Activated CD4-positive, alpha-beta T cell treated with anti-CD3 and anti-CD28 coated beads for 24 hours (primary cell): ENCODE measurements at places on chromosomes 11 and 22.

DNA sequence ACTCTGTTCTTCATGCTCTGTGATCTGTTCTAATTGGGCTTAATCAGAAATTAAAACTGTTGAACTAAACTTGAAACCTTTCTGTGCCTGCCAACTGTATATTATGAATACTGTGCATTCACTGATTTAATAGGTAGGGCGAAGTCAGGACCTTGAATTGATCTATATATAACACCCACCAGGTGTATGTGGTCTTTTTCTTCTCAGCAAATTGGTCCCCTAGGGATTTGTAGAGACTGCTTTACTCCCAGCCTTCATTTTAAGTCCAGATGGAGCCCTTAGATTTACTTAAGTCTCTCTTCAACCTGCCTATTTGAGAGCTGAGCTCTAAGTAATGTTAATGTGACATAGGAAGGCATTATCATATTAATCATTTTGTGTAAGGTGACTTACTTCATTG, 257.5 kb downstream of the TMEM135 start:
- DNase-seq = no peak

- no peak for DNase-seq
Observed at GRCh38 chr11:132095230-132096131, 725.1 kb downstream of the NTM start.

DNA sequence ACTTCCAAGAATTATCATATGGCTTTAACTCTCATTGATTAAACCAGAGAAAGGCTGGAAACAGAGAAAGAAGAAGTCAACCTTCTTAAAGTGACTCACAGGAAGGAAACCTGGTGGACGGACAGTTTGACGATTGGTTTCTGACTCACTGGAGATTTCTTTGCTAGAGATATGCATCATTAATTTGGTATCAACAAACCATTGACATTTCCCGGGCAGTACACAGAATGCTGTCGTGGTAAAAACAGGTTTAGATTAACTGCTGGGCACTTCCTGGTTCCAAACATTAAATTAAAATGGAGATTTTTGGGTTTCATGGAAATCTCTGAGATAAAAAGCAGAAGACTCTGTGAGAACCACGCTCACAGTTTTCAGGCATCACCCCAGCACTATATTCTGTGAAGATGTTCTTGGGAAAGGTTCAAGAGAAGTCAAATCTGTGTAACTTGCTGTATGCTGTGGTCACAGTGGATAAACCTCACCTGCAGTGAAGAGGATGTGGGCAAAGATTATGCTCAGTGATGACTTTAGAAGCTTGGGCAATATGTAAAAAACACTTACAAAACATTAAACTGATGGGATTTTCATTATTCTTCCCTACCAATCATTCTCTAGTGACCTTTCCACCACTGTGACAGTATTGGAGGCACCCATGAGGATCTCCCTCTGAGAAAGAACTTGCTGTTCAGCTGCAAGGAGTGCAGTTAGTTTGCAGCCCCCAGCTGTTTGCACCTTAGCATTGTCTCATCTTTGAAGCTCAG, 61.1 kb upstream of the CD44 start:
- DNase-seq = no peak

DNA sequence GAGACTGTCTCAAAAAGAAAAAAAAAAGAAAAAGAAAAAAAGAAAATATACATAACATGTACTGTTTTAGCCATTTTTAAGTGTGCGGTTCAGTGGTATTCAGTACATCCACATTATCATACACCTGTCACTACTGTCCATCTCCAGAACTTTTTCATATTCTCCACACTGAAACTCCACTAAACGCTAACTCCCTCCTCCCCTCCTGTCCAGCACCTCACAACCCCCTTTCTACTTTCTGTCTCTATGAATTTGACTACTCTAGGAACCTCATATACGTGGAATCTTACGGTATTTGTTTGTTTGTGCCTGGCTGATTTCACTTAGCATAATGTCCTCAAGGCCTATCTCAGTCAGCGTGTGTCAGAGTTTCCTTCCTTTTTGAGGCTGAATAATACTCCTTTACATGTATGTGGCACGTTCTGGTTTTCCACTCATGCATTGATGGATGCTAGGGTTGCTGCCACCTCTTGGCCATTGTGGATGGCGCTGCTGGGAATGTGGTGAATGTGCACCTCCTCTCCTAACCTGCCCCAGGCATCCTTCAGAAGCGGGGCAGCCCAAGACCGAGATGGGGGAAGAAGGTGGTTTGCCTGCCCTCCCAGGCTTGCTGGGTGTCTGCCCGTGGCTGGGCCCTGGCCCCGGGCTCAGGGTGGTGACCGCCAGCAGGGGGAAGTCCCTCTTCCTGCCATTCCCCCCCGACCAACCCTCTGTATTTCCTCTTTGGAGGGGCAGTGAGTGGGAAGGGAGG, 60.5 kb downstream of the BCR start:
- DNase-seq = peak; percentile 21

- DNase-seq = no peak
Observed at GRCh38 chr22:41560095-41560471, 727 bp upstream of the CSDC2 start.

GRCh38 chr22:21642584-21643448, 714 bp downstream of the SDF2L1 start:
- peak; percentile 47 for DNase-seq

DNA sequence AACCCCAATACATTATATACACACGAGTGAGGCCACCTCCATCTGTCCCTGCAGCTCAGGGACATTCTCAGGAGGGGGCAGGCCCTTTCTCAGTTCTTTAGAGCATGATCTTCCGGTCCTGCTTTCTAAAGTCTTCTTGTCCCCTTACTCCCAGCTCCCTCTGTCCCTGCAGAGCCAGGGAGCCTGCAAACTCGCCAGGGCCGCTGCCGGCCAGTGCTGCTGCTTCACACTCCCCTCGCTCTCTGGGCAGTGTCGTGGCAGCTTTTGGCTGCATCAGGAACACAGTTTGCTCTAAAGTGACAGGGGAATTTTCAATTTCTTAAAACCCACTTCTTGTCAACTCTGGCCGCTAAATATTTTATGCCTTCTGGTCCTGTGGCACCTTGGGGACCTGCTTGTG, 130.1 kb upstream of the NARS2 start:
- DNase-seq = no peak

DNA sequence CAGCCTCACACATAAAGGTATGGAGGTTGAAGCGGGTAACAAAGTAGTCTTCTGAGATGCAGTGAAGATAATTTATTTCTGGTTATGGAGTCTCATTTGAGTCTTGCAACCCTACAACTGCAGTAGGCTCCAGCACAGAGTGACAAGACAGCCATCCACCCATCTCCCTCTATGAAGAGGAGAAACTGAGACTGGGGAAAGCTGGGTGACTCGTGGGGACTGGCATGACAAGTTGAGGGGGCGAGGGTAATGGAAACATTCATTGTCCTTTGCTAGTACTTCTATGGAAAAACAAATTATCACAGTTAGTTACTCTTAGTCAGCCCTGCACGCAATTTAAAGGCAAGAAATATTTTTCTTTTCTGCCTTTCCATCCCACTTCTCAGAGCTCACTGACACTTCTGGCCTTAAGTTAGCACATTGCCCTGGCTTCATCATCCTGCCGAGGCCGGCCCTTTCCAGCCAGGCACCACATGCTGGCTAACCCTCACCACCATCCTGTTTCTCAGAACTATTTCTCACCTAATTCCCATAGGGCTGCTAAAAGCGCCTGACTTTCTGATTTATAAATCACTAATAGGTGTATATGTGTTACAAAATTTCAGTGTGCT, 361.1 kb downstream of the ETS1 start:
- DNase-seq = no peak

DNA sequence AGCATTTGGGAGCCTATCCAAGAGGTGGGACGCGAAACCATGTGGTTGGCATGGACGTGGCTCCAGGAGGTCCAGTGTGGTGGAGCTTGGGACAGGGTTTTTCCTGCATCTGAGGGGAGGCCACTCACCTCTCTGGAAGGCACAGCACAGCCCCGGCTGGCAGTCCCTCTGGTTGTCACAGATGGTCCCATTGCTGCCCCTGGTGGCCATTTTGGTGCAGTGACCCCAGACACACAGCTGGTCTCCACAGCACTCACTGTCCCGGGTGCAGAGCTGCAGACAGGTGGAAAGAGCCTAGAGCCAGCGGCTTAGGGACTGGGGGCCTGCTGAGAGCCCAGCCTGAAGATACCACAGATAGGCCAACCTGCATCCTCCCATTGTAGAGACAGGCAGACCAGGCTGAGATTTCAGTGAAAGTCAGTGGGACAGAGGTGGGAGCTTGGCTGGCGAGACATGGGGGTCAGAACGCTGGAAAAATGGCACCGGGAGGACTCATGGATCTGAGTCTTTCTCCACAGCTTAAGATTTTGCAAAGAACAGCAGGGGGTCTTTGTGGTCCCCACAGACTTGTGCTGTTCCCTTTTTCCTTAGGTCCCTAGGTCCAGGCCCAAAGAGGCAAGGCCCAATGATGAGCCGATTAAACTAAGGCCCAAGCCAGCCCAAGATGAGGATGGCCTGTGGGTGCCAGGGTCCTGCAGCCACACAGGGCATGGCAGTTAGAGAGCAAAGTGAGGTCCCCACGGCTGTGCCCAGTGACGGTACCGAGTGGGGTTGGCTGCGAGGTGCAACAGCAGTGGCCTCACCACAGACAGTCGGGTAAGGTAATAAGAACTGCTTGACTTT, 41.4 kb downstream of the DKK3 start:
- DNase-seq = peak; percentile 49

DNA sequence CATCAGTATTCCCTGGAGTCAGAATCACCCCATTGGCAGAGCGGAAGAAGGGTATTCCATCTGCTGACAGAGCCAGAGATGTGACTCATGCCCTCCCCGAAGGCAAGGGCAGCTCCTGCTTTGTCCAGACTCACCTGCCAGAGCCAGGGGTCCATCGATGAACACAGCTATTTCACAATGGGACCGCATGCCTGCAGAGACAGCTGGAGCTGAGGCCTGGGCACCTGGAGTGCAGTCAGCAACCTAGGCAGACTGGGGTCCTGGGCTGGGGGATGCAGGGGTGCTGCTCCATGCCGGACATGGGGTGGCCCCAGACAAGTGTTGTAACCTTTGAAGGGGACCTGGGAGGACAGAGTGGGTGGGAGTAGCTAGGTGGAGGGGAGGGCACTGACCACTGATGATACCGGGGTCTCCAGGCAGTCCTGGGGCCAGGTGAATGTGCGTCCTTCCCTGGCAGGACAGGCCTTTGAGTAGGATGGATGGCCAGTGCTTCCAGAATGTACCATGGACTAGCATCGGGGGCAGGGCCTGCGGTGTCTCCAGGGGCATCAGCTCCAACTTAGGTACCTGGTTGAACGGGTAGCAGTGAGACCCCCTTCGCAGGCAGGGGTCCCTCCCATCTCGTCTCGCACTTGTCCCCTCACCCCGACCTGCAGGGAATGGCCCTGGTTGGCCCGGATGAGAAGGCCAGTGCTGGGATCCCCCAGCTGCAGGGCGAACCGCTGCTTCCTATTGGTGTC, 1.7 kb downstream of the TRPT1 start:
- no peak for DNase-seq

GRCh38 chr11:68463714-68464113, 3.2 kb downstream of the PPP6R3 start:
- DNase-seq = no peak

GRCh38 chr11:24496736-24497725, at the start of gene LUZP2:
Gene LUZP2 (plus strand): TSS chr11:24497053.
- DNase-seq = no peak

- DNase-seq = no peak
Observed at GRCh38 chr22:48952256-48953102, 875.2 kb downstream of the BRD1 start.

GRCh38 chr11:65486570-65487466, 12.0 kb upstream of the MALAT1 start:
- no peak for DNase-seq

GRCh38 chr22:29477723-29478318, 2.2 kb upstream of the NEFH start:
- no peak for DNase-seq

GRCh38 chr22:31332886-31333285, 13.3 kb downstream of the PATZ1 start:
- DNase-seq = no peak

- DNase-seq = no peak
Observed at GRCh38 chr22:29782061-29782845, 15.1 kb downstream of the UQCR10 start.

GRCh38 chr11:98183034-98183433, 837.7 kb upstream of the CNTN5 start:
- DNase-seq = no peak

GRCh38 chr11:66592457-66593302, at the start of the genes CCDC87 and CCS:
Gene CCDC87 (minus strand): TSS chr11:66593063. CDS start chr11:66593015, 48 bp downstream.
Gene CCS (plus strand): TSS chr11:66593185. CDS start chr11:66593262, 77 bp downstream.
- peak; percentile 98 for DNase-seq

DNA sequence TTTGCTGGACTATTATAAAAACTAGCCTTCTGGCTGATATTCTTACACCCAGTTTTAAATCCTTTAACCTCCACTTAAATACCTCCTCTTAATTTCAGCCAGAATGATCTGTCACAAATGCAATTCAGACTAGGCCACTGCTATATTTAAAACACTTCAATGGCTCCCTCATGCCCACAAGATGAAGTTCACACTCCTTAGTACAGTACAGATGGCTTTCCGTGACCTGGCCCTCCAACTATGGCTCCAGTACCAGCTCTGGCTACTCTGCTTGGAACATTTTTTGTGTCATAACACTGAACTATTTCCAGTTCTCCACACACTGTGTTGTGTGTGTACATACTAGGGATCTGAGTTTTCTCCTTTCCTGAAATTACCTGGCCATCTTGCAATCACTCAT, 353.4 kb downstream of the SOX6 start:
- DNase-seq = no peak

DNA sequence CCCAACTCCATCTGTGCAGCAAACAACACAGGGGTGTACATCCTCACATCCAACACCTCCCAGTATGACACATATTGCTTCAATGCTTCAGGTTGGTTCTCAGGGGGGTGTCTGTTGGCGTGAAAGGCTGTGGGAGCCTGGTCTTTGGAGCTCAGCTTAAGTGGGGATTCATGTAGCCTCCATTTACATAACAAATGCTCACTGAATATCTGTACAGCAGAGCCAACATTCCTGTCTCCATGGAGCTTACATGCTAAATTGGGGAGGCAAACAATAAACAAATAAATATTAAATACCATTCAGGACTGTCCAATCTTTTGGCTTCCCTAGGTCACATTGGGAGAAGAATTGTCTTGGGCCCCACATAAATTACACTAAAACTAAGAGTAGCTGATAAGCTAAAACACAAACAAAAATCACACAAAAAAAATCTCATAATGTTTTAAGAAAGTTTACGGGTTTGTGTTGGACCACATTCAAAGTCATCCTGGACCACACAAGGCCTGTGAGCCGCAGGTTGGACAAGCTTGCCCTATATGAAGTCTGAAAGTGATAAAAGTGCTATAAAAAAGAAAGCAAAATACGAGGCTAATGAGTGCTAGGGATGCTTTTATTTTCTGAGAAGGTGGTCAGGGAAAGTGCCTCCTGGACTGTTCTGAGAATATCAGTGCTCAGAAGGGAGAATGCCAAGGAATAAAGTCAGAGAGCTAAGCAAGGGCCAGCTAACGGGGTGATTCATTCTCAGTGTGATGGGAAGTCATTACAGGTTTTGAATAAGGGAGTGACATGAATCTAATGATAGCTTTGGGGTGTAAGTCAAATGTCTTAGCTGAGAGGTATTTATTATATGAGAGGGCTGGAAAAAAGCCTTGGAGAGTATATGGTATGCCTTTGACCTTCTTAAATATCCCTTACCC, 41.6 kb downstream of the CD44 start:
- DNase-seq = no peak

GRCh38 chr11:12854297-12854661, 154.8 kb upstream of the RASSF10 start:
- DNase-seq = no peak
